ENCODE measurements at places on chromosomes 12 and 14. TPM values are rescaled to one million over a fixed set of nuclear protein-coding genes. Genes with fewer than 3 reads are reported as not detected.

Gene ALX1
- 6.1 TPM for total RNA-seq

Gene ACOT6
- total RNA-seq: not detected

Gene CLEC14A
- not detected for total RNA-seq

Gene TSPAN11
- 0.03 TPM for total RNA-seq

Gene TTC6
- 0.36 TPM for total RNA-seq

Gene TCTN1
- 32.0 TPM for total RNA-seq

Gene PSME1
- 163 TPM for total RNA-seq

Gene PEX5
- total RNA-seq: 36.2 TPM

Gene EPS8
- 31.0 TPM for total RNA-seq

Gene MIPOL1
- 3.4 TPM for total RNA-seq

Gene A2M
- not detected for total RNA-seq

Gene B3GNT4
- total RNA-seq: 0.99 TPM

Gene CRACR2A
- 1.8 TPM for total RNA-seq

Gene FOXA1
- 12.9 TPM for total RNA-seq

Gene DNAH10
- 0.11 TPM for total RNA-seq

Gene CMAS
- 41.6 TPM for total RNA-seq

Gene ASIC1
- 5.6 TPM for total RNA-seq

Gene TSPAN19
- not detected for total RNA-seq

Gene RAD9B
- 0.36 TPM for total RNA-seq

Gene CLMN
- total RNA-seq: 5.4 TPM

Gene FSCB
- total RNA-seq: not detected

Gene IQSEC3
- 0.01 TPM for total RNA-seq

Gene SSPN
- 0.56 TPM for total RNA-seq

Gene CAMKK2
- total RNA-seq: 25.4 TPM

Gene ACVRL1
- total RNA-seq: 0.30 TPM

Gene CD4
- not detected for total RNA-seq

Gene KRT7
- total RNA-seq: 4,352 TPM

Gene SMCO3
- total RNA-seq: not detected

Gene REC8
- 5.4 TPM for total RNA-seq

Gene TMEM179
- 0.10 TPM for total RNA-seq

Gene PTPN21
- total RNA-seq: 9.7 TPM

Gene MYH6
- not detected for total RNA-seq
